DMS53 (cell line): ENCODE measurements at places on chromosomes 2 and 18.
A peak's percentile ranks its signal among the peaks of the same experiment; 100 is the strongest.

DNA sequence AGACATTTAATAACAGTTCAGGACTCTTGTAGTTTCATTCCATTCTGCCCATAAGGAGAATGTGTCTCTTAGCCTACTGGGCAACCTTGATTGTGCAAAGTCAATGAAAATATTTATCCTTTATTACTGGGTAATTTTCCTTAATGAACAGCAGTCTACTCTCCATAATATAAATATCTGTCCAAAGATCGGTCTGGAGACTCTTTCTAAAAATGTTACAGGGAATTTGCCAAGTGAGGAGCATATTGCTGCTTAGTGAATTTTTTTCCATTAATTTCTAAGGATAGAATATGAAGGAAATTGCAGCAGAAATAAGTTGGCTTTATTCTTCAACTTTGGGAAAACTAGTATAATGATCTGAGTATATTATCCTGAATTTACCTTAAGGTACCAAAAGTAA is 817.1 kb upstream of the FSHR start:
- DNase-seq: no peak

- DNase-seq: no peak
Measured at GRCh38 chr18:68766433-68766832, 31.4 kb upstream of the CCDC102B start.

GRCh38 chr18:9082711-9083510 is 19.6 kb upstream of the NDUFV2 start:
- no peak for DNase-seq

DNA sequence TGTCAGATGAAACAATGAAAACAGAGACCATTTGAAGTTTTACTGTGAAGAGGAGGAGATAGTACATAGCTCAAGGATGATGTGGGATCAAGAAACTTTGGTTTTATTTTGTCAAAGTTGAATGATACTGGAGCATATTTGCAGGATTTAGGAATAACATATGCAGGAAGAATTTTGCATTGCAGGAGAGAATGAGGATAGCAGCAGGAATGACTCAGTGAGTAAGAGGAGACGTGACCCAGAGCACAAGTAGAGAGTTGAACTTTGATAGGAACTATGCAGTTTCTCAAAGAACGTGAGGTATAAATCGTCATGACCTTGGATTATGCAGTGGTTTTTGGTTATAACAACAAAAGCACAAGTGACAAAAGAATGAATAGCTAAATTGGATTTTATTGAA is 47.7 kb downstream of the MAPRE2 start:
- no peak for DNase-seq

DNA sequence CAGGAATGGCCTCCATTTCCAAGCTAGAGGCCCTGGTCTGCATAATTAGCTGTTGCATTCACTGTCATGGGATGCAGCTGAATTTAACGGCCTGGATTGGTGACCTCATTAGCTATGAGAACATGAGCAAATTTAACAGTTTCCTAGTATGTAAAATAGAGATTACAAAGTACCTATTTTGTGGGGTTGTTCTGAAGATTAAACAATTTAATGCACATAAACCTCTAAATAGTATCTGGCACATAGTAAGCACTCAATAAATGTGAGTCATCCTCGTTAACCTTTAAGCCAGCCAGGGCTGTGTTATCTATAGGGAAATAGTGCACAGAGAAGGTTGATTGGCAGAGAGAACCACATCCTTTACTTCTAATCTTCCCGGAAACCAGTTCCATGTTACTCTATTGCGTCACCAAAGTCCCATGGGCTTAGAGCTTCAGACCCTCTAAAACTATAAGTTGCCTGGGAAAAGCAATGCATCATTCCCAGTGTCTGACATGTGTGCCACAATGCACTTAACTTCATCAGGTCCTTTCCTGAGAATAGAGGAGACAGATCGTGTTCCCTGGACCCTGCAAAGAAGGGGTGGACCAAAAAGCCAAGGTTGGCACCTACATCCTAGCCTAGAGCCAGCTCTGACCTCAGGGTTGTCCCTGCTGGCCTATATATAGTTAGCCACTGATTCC is 196.5 kb downstream of the LNPK start:
- peak; percentile 66 for DNase-seq

- peak; percentile 46 for DNase-seq
Measured at GRCh38 chr2:196259507-196260481, 88.4 kb upstream of the STK17B start.

- DNase-seq: no peak
Measured at GRCh38 chr2:36493306-36493705, 104.7 kb downstream of the FEZ2 start.

- DNase-seq: no peak
Measured at GRCh38 chr2:183829931-183830330, 705.7 kb downstream of the NUP35 start.

- no peak for DNase-seq
Measured at GRCh38 chr2:16640001-16640700, 25.5 kb downstream of the CYRIA start.

DNA sequence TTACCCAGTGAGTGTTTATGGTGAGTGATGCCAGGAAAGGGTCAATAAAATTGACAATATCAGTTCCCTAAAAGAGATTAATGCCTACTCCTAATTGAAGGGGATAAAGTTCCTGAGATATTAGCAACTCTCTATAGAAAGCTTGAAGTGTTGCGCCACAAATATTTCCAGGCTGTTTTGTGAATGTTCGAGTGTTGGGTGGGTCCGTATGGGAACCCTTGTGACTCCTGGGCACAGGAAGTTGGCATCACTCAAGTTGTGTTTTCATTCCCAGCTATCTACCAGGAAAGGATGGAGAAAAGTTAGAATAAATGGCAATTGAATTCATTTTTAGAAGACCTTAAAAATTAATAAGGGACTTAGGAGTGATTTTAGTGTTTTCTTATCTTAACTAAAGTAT is 472.7 kb downstream of the THSD7B start:
- no peak for DNase-seq

- DNase-seq: no peak
Measured at GRCh38 chr18:45349467-45349866, 265.8 kb upstream of the SLC14A2 start.

DNA sequence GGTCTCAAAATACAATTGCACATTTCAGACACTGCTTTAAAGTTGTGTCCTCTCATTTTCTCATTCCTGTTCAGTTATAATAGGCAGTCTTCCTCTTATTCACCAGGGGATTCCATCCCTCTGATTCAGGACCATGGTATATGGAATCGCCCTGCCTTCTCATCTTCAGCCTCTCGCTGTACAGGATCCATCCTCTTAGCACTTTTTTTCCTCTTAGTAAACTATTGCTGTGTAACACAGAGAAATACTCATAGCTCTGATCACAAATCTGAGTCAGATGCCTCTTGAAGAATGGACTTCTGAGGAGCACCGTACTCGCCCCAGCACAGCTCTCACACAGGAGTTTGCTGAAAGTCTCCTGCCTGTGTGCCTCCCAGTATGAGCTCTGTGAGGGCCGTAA is 11.3 kb downstream of the RMP24 start:
- no peak for DNase-seq

- DNase-seq: no peak
Measured at GRCh38 chr2:204205538-204205937, 269.0 kb downstream of the ICOS start.

- DNase-seq: no peak
Measured at GRCh38 chr2:84800194-84800805, 80.6 kb downstream of the TRABD2A start.

GRCh38 chr2:120488531-120488930 is 142.6 kb downstream of the INHBB start:
- DNase-seq: no peak

DNA sequence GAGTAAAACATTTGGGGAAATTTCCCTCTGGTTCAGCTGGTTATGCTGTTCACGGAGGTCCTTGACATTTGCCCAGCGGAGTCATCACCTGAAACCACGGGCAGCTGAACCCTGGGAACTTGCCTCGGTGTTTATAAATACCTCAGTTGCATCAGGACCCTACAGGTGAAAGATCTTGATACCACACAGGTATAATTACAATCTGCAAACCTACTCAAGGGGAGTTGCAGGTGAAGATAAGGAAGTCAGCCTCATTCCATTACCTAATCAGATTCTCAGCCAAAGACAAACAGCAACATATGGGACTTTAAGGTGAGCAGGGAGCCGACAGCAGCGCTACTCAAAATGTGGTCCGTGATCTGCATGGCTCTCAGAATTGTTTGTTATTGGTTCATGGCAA is 37.0 kb upstream of the ATIC start:
- no peak for DNase-seq

DNA sequence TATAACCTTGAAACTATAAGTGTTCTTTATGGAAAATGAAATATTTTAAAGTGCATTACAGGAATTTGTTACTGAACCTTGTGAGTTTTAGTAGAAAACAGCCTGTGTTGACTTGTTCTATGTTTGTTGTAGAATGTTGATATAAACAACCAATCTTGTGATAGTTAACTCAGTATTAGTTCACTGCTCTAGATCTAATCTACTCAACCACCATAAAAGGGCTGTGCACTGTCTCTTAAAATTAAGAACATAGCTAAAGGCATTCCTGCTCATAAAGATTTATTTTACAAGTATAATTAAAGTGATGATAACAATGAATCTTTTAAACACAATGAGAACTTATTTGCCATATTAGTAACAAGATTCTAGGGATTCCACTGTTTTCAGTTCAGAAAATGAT is 110.5 kb upstream of the KLF7 start:
- DNase-seq: no peak

- DNase-seq: no peak
Measured at GRCh38 chr2:165522719-165523118, 53.2 kb downstream of the CSRNP3 start.

DNA sequence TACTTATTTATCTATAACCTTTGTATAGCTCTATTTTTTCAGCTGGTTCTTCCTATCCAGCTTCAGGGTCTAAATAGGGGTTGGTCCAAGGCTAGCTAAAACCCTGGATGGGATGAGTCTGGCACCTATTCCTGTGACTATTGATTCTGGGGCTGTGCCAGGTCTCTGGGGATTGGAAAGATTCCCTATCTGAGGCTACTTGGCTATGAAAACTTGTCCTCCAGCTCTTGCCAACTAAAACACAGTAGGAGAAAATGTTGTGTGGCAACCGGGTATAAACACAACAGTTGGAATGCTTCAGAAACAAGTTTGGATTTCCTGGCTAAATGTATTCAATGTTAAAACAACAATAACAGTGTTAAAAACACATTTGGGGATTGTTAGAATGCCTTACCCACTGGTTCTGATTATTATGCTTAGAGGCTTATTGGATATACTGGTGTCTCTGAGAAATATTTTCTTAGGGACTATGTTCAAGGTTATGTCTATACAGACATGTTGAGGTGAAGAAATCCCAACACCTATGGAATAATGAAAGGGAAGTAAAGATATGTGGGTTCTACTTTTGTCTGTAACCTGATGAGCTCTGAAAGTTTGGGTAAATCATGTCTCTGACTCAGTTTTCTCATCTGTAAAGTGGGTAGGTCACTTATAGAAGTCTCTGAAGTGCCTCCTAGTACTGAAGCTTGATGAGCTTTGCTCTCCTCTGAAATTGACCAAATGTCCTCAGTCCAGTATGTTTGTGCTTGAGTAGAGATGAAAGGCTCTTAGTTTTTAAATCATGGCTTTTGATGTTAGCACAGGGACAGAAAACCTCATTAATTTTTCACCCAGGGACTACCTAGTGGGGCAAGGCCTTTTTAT is 460.7 kb downstream of the MTX2 start:
- no peak for DNase-seq

GRCh38 chr2:173033084-173033483 is 42.6 kb upstream of the MAP3K20 start:
- no peak for DNase-seq

- no peak for DNase-seq
Measured at GRCh38 chr18:48829443-48830149, 121.2 kb downstream of the SMAD7 start.

GRCh38 chr2:217988014-217988839 is 14.6 kb downstream of the TNS1 start:
- peak; percentile 97 for DNase-seq

GRCh38 chr2:85394976-85395375 is 15.2 kb downstream of the CAPG start:
- DNase-seq: no peak

DNA sequence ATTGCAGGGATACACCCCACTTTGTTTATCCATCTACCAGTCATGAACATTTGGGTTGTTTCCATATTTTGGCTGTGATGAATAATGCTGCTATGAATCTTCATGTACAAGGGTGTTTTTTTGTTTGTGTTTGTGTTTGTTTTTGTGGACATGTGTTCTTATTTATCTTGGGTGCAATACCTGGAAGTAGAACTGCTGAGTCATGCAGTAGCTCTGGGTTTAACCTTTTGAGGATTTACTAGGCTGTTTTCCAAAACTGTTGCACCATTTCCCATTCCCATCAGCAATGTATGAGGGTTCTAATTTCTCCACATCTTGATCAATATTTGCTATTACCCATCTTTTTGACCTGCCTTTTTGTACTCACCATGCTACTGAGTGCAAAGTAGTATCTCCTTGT is 140.0 kb upstream of the CYP1B1 start:
- peak; percentile 31 for DNase-seq

GRCh38 chr2:64482765-64483504 is 29.0 kb downstream of the LGALSL start:
- peak; percentile 31 for DNase-seq

GRCh38 chr18:13051950-13052349 is 60.8 kb downstream of the CEP192 start:
- no peak for DNase-seq

GRCh38 chr18:72107647-72108383 is 436.3 kb downstream of the CBLN2 start:
- peak; percentile 92 for DNase-seq

DNA sequence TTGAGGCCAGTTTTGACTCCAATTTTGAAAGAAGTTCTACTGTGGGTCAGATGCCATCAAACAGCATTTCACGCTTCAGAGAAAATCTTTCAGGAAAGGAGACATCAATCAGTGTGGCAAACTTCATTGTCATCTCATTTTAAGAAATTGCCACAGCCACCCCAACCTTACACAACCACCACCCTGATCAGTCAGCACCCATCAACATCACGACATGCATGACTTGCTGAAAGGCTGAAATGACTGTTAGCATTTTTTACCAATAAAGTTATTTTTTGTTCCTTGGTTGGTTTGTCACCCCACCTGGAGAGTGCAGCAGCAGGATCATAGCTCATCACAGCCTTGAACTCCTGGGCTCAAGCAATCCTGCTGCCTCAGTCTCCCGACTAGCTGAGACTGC is 10.4 kb downstream of the DNAJC10 start:
- no peak for DNase-seq

GRCh38 chr2:182649316-182649715 is 66.7 kb upstream of the DNAJC10 start:
- DNase-seq: peak; percentile 87
